ENCODE measurements at places on chromosomes 13 and 19.

- DNase-seq, result no peak
These were observed 225.6 kb downstream of the RAP2A start for GRCh38 chr13:97659602-97660001.

DNA sequence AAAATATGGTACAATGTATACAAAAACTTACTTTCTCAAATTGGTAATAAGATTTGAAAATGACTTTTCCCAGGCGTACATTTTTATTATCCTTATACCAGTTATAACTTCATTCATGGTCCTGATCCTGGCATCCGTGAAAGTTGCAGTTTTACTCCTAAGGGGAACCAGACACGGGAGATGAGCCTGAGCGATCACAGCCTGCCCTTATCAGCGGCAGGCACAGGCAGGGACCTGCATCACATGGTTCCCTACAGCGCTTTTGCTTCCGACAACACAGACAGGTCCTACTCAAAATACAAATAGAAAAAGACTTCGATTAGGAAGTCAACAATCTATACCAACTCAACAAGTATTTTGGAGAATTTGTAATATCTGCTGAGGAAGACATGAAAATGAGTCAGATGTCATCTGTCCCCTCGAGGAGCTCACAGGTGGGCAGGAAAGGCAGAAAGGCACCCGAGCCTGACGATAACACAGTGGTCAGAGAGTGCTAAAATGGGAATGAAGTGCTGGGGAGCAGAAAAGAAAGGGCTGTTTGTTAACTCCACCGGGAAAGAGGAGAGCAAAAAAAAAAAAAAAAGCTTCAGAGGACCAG lies 93.4 kb downstream of the ABCC4 start:
- no peak for DNase-seq

GRCh38 chr19:33947265-33947964 lies 150.7 kb downstream of the KCTD15 start:
- DNase-seq, result no peak

DNA sequence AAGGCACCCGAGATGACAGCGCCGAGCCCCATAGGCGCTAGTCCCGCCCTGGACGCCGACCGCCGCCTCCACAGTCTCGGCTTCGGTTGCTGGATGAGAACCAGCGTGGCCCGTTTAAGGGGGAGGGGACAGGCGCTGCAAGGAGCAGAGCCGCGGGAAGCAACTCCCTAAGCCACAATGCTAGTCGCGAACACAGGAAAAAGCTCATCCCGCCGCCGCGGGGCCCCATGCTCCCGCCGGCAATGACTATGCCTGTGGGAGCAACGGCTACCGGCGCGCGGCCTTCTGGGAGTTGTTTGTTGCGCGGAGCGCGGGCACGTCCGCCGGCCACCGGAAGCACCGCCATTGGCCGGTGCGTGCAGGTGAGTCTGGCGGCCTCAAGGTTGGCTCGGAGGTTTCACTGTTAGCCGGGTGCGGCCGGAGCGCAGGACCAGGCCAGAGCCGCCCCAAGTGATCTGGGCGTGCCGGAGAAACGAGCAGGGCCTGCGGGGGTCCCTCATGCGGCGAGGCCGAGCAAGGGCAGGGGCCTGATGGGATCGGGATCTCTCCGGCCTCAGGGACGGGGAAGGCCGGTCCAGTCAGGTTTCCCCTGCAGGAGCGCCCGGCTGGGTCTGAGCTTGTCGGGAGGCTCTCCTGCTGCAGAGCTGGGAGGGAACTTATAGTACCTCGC lies at the start of gene ZNF544:
Gene ZNF544 (plus strand): TSS at position 330 of the 670 bp plus-strand sequence. CDS start 15,110 bp downstream, outside the sequence.
- peak; percentile 75 for DNase-seq

DNA sequence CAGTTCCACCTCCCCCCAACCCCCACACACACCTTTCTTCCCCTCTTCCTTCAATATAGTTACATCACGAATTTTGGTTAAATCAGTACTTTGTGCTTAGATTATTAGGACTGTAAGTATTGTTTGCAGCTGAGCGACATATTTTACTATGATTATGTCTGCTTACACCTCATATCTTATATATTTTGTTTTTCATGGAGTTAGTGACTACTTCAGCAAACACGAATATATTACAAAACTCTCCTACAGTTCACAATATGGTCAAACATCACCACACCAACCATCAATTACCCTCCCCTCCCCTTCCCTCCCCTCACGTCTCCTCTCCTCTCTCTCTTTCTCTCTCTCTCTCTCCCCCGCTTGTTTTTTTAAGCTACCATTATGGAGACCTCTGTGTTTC lies 152.9 kb downstream of the TBC1D4 start:
- DNase-seq, result no peak

DNA sequence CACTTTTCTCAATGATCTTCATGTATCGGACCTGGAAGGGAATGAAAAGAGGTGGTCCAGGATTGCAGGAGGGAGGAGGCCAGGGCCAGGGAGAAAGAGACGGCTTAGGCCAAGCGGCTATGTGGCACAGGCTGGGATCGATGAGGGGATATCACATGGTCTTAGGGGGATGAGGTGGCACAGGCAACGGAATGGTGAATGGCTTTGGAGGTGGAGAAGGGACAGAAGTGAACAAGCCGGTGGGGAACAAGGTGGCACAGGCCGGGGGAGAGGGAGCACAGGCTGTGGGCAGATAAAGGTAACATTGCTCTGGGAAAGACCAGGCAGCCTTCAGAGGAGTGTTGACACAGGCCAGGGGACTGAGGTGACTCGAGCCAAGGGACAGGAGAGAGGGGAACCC lies 5.7 kb upstream of the CDKN2D start:
- DNase-seq, result no peak

- no peak for DNase-seq
These were observed 379.6 kb downstream of the TSHZ3 start for GRCh38 chr19:30969591-30969990.

- DNase-seq, result no peak
These were observed 11.8 kb downstream of the TUBGCP3 start for GRCh38 chr13:112576191-112576590.

GRCh38 chr19:53538378-53539109 lies 599 bp downstream of the ZNF331 start:
- DNase-seq, result no peak

- no peak for DNase-seq
These were observed 9.9 kb downstream of the MYDGF start for GRCh38 chr19:4660181-4660791.

GRCh38 chr13:94305934-94306333 lies 173.5 kb downstream of the DCT start:
- no peak for DNase-seq

DNA sequence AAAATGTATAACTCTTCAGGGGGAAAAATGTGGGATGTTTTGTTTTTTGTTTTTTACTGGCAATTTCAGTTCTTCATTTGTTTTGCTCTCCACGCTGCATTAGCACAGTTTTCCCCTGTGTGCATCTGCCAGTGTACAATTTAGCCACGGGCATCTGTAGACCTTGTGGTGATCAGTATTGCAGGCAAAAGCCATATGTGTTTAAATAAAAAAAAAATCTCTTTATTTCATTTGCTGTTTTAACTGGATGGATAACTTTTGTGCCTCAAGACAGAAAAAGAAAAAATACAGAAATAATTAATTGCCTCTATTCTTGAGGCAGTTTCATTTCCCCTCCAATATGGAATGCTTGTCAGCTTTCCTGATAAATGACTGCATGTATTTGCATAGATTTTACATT lies 7.9 kb upstream of the MAB21L1 start:
- DNase-seq, result no peak

DNA sequence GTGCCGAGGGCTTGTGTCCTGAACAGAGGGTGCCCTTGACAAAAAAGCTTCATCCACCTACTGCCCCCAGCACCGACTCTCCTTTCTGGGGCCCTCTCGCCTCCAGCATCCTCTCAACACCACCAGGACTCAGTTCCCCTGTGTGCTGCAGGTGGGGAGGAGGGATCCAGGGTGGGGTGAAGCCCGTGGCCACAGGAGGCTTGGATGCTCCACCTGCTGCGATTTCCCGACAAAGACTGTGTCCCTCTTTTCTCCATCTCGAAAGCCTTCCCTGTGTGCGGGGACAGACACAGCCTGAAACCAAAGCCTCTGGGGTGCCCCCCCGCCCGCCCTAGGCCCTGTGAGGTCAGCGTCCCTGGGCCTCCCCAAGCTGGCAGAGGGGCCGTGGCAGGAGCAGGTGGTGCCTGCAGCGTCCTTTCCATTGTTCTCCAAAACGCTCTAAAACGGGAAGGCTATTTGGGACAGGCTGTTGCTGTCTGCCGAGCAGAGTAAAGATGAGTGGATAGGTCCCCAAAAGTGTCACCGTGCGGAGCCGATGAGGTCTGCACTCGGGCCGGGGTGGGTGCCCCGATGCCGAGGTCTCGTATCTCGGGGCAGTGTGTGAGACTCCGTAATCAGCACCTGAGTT lies 185.7 kb downstream of the PTPRS start:
- no peak for DNase-seq

DNA sequence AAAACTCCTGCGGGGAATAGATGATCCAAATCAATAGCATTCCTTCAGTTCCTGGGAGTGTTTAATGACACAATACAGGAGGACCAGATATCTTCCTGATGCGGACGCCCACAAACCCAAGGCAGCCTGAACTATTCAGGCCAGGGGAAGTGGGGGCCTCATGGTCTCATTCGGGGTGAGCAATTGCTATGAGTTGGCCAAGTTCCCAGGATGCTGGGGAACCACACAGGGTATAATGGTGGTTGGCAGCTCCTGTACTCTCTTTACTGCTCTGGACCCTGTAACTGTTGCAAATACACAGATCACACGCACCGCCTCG lies 401.2 kb downstream of the IRS2 start:
- DNase-seq, result peak; percentile 54

- no peak for DNase-seq
These were observed 95.5 kb upstream of the SERP2 start for GRCh38 chr13:44278166-44278565.

DNA sequence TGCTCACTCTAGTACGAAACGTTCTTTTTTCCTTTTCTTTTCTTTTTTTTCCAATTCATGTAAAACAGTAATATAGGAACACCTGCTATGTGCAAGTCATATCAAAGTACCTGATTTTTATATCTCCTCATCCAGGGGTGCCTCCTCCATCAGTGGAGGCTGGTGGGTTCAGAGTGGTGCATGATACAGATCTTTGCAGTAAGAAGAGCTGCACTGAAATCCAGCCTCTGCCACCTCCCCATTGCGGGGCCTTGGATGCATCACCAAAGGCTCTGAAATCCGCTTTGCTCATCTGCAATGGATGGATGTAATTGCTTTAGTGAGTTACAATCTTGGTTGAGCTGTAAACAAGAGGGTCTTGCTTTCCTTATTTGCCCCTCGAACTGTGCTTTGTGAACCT lies 38.3 kb downstream of the GPR12 start:
- no peak for DNase-seq

Data from HFFc6 (cell line).